ENCODE measurements at places on chromosomes 7 and 10.

DNA sequence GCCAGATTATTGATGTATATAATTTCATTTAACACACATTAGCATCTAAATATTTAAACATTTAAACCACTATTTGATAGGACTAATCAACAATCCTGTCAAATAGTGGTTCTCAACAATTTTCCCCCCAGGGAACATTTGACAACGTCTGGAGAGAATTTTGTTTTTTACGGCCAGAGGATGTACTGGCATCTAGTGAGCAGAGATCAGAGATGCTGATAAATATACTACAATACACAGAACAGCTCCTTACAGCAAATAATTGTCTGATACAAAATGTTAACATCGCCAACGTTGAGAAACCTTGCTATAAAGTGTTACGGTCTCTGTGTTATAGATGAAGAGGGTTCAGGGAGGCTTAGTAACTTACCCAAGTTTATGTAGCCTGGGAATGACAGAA is 25.0 kb upstream of the TMEM229A start:
- DNase-seq: no peak

DNA sequence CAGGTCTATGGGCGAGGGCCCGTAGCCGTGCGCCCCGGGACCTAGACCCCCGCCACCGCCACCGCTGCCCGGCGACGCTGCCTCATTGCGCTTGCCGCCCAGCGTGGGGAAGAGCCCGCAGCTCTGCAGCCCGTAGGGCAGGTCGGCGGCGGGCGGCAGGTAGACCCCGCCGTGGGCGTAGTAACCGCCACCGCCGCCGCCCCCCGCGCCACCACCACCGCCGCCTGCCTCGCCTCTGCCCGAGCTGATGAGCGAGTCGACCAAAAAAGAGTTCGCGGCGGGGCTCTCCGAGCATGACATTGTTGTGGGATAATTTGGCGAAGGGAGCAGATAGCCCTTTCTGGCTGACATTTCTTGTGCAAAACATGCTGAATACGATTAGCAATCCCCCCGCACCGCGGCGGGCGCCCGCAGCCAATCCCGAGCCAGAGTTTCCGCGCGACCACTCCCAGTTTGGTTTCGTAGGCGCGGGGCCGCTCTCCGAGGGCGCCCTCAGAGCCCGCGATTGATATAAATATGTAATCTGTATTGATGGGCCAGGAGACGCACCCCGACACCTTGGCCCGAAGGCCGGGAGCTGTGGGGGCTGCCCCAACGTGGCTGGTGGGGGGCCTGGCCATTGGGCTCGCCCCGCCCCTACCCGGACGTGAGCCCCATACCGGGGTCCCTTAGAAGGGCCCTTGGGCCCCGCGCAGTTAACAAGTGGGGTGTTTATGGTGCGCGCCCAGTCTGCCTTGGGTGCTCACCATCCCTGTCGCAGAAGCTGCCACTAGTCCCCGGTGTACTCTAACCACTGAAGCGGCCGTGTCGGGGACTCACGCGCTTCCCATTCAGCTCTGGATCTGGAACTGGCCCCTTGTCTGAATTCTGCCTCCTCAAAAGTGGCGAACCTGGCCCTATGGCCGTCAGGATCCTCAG is at the start of gene HOXA10:
TSS of gene HOXA10 (minus strand) at position 365 of the 918 bp plus-strand sequence. CDS start at position 351, 14 bp downstream.
- no peak for DNase-seq

DNA sequence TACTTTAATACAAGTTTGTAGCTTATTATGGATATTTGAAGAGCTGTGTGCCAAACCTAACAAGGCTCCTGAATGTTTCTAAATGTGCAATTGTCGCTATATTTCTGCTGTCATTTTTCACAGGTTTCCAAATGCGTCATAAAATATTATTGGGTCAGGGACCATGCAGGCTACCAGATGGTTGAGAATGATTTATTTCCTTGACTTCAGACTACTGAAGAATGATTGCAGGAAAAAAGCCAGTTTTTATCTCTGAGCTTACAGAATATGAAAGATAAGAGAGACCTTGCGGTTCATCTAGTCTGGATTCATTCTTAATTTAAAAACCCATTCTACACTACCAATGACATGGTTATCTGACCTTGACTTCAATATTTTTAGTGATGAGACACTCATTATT is 55.2 kb downstream of the TSPAN12 start:
- DNase-seq: no peak

- DNase-seq: no peak
Observed at GRCh38 chr10:103181244-103181643, 11.8 kb downstream of the NT5C2 start.

- DNase-seq: no peak
Observed at GRCh38 chr10:113716109-113716910, 35.2 kb upstream of the PLEKHS1 start.

- no peak for DNase-seq
Observed at GRCh38 chr7:129970816-129971215, 18.1 kb upstream of the UBE2H start.

Data from effector CD4-positive, alpha-beta T cell (primary cell).